Fibroblast of lung (primary cell): ENCODE measurements at places on chromosomes 6 and 20.

- peak; percentile 96 for DNase-seq
Measured at GRCh38 chr6:26224940-26225847, 138.0 kb downstream of the HFE start.

- no peak for DNase-seq
Measured at GRCh38 chr6:37507690-37508421, 8.2 kb upstream of the CCDC167 start.

GRCh38 chr6:33994472-33995308, 151.2 kb downstream of the GRM4 start:
- no peak for DNase-seq

DNA sequence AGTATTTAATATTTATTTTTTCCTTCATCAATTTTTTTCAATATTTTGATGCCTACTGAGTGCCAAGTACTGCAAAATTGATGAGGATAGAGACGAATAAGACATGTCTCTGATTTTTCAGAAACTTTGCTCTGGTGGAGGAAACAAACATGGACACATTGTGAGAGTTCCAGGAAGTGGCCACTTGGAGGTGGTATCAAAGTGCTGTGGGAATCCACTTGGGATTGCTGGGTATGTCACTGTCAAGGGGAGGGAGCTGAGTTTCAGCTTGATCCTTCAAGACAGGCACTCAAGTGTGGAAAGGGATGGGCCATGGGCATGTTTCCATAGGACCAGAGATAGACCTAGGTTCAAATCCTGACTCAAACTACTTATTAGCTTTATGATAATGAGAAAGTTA, 24.5 kb upstream of the ABCC10 start:
- DNase-seq, result no peak

DNA sequence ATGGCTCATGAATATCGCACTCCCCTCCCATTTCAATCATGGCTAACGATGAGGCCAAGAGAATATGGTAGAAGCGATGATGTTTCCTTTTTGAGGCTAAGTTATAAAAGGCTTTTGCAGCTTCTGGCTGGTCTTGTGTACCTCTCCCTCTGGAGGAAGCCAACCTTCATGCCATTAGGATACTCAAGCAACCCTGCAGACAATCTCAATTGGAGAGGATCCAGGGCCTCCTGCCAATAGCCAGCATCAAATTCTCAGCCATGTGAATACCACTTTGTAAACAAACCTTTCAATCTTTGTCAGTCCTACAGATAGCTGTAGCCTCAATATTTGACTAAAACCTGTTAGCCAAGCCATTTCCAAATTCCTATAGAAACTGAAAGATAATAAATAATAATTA, 738.4 kb downstream of the KIF16B start:
- no peak for DNase-seq

- DNase-seq, result no peak
Measured at GRCh38 chr20:52941808-52942207, 30.4 kb upstream of the TSHZ2 start.

DNA sequence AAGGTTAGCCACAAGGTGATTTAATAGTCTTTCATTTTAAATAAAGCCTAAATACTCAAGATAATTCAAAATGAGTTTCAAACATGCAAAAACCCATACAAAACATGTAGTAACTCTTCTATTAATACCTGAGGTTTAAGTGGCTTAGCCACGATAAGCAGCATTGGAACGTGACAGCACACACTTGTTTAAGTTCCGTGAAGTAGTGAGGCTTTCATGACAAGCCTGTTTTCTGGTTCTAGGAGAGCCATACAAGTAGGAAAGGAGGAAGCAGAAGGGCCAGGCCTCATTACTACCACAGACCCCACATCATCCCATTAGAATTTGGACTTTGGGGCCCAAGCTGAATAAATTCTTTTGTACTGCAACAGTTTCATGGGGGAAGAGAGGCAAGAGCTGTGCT, 54.3 kb upstream of the PRND start:
- DNase-seq, result peak; percentile 38

GRCh38 chr6:2766767-2767656, 1.8 kb downstream of the WRNIP1 start:
- peak; percentile 33 for DNase-seq

- DNase-seq, result peak; percentile 27
Measured at GRCh38 chr6:82365016-82365795, 1.6 kb downstream of the TPBG start.

- DNase-seq, result peak; percentile 96
Measured at GRCh38 chr6:169097381-169097959, 156.2 kb downstream of the THBS2 start.

- no peak for DNase-seq
Measured at GRCh38 chr20:54015496-54015895, 54.9 kb downstream of the BCAS1 start.

- no peak for DNase-seq
Measured at GRCh38 chr6:124792386-124792785, 169.9 kb upstream of the RNF217 start.

GRCh38 chr6:31287619-31288018, 15.7 kb upstream of the HLA-C start:
- DNase-seq, result no peak

- no peak for DNase-seq
Measured at GRCh38 chr6:168131464-168132415, 52.7 kb upstream of the FRMD1 start.
